ENCODE measurements at places on chromosomes 12 and 14. TPM values are rescaled to one million over a fixed set of nuclear protein-coding genes. Genes with fewer than 3 reads are reported as not detected.
A peak's percentile ranks its signal among the peaks of the same experiment; 100 is the strongest.

DNA sequence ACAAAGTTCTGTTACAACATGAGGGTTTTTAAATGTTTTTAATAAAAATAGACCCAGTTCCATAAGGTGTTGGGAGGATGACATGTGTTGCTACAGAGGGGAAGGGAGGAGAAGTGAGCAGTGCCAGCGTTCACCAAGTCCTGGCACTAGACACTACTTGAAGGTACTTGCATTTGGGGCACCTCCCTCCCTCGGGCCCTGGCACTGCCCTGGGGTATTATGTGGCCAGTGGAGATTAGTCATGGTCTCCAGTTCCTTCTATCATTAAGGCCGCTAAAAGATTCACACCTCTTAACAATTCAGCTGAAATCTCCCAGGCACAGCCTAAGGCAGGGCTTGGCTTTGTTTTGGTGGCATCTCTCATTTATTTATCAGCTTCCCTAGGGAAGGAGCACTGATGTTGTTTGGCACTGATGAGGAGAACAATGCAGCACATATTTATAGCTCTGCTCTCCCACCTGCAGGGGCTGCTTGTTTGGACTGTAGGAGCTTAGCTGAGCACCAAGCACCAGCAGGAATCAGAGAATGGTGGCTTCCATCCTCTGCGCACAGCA, 155.5 kb upstream of the NTF3 start:
- no peak for DNase-seq

Gene POTEM
- polyA plus RNA-seq: not detected

- DNase-seq: no peak
Observed at GRCh38 chr14:89242652-89243279, 174.3 kb downstream of the FOXN3 start.

DNA sequence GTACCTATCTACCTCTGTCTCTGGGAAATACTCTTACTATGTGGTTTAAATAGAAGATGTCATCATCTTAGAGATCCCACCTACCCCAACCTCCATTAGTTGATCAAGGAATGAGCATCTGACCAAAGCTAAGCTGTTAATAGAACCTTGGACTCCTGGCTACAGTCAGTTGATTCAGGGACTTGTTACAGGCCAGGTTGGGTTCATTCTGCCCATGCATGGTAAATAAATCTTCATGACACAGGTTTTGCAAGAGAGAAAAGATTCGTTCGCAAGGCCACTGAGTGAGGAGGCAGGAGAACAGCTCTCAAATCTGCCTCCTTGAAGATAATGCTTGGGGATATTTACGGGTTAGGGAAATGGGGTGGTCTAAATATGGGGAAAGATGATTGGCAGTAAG, 19.5 kb downstream of the SDR9C7 start:
- peak; percentile 12 for DNase-seq

GRCh38 chr12:40946612-40947194, 241.4 kb upstream of the PDZRN4 start:
- DNase-seq: peak; percentile 8

DNA sequence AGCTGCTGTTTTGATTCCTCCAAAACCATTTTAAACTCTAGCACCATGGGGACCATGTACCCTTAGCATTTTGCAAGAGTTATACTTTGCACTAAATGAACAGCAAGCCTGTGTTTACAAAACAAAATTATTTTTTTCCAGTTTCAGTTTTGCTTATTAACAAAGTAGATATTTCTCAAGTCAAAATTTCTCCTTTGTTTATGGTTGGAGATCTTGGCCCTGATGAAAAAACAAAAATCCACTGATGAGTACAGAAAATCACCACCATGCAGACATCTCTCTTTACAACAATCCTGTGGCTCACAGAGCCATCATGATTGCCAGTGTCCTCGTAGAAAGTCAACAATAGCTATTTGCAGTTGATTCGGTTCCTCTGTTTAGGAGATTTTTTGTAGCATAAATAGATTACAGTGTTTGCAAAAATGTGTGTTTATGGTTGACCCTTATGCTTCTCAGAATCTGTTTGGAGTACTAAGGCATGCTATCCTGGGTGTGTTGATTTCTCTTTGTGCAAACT, 201.1 kb upstream of the NUDT4 start:
- DNase-seq: no peak
